ENCODE measurements at places on chromosomes 2 and 18. TPM values are rescaled to one million over a fixed set of nuclear protein-coding genes. Genes with fewer than 3 reads are reported as not detected.

The EMX1 gene
- not detected for total RNA-seq

The C2orf80 gene
- total RNA-seq, result not detected

The DSG3 gene
- 0.64 TPM for total RNA-seq

The ALK gene
- total RNA-seq, result 0.16 TPM
